Aorta (tissue), 5 donors: ENCODE measurements at places on chromosomes 1 and 21.

DNA sequence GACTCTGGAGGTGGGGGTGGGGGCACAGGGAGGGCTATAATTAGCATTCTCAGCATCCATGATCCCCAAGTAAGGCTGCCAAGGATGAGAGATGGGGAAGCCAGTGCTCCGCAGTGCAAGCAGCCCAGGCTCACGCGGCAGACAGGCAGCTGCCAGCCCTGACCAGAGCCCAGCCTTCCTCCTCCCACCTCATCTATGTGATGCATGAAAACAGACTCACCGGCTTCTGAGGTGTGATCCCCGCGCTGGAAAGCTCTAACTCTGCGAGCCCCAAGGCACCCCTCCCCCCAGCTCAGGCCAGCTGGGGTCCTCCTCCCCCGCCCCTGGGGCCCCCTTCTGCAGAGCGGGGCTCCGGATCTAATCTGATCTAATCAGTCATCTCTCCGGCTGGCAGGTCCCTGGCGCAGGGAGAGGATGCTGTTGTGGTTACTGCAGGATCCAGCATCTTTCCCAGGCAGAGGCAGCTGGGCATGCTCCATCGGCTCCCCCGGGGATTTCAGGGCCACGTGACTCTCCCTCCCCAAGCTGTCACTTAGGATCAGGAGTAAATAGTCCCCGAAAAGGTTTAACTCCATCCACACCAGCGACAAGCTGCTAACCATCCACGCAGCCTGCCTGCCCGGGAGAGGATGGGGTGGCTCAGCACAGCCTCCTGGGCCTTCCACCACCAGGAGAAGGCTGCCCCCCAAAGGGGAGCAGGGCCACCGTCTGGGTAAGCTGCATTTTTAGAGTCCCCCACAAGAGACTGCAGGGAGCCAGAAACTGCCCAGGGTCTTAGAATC lies at the start of gene PLEKHA6:
Gene PLEKHA6 (minus strand): TSS at position 456 of the 782 bp plus-strand sequence. CDS start 86,202 bp downstream, outside the sequence.
- no peaks in the 10 kb centered on the region for H3K27me3 ChIP-seq
- H3K4me1 ChIP-seq: no peaks in the 10 kb centered on the region
- no peak for DNase-seq
- H3K27ac ChIP-seq: no peak within 1 kb of the TSS
- H3K4me3 ChIP-seq: no peak within 1 kb of the TSS
- H3K36me3 ChIP-seq: no peaks in the 10 kb centered on the region

DNA sequence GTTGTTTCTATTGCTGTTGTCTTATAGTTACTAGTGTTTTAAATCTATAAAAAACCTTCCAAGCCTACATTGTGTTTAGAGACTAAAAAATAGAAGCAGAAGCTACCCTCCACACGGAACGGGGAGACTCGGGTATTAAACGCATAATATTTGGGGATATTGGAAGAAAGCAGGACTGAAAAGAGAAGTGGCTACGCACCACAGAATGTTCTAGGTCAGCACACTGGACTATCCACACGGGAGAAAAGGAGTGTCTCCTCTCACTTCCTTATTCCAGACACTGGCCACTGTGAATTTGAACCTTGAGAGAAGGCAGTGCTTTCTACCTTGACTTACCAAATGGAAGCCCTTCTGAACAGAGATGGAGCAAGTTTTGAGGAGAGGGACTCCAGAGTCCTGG lies 1.0 kb upstream of the OR10J4 start:
- H3K27ac ChIP-seq: no peak overlapping the region
- no peak overlapping the region for H3K4me3 ChIP-seq
- DNase-seq: no peak
- H3K4me1 ChIP-seq: no peaks in the 10 kb centered on the region
- no peaks in the 10 kb centered on the region for H3K36me3 ChIP-seq

GRCh38 chr1:185559684-185560331 lies 174.4 kb upstream of the HMCN1 start:
- no peaks in the 10 kb centered on the region for H3K36me3 ChIP-seq
- H3K27me3 ChIP-seq: no peaks in the 10 kb centered on the region
- no peak overlapping the region for H3K27ac ChIP-seq
- H3K4me1 ChIP-seq: no peaks in the 10 kb centered on the region
- H3K4me3 ChIP-seq: no peak overlapping the region

DNA sequence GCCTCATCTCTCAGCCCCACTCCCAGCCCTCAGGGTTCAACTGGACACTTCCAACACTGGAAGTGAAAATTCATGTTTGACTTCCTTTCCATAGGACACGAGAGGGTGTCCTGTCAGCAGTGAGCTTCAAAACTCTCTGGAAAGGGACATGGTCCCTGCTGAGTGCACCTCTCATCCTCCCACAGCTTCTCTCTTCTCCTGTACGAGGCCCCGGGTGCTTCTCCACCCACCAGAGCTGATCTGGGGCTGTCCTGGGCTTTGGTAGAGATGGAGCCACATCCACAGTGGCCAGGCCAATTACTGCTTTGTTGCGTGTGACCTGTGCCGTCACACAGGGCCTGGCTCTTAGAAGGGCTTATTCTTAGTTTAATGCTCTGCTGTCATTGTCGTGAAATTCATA lies 182.3 kb downstream of the RRAGC start:
- H3K27me3 ChIP-seq: no peaks in the 10 kb centered on the region
- H3K36me3 ChIP-seq: no peaks in the 10 kb centered on the region
- DNase-seq: no peak

- H3K27me3 ChIP-seq: no peaks in the 10 kb centered on the region
- peak; percentile 94 for DNase-seq
- H3K4me3 ChIP-seq: peak within 1 kb of the TSS; percentile 92
- H3K36me3 ChIP-seq: no peaks in the 10 kb centered on the region
- peak within 1 kb of the TSS; percentile 97 for H3K27ac ChIP-seq
Observed at GRCh38 chr1:244835276-244836134, at the start of gene COX20. Gene COX20 (plus strand): TSS chr1:244835658. CDS start chr1:244835715, 57 bp downstream.

GRCh38 chr21:26982767-26983166 lies 15.9 kb upstream of the ADAMTS5 start:
- no peaks in the 10 kb centered on the region for H3K4me1 ChIP-seq
- no peaks in the 10 kb centered on the region for H3K27me3 ChIP-seq
- no peak overlapping the region for H3K27ac ChIP-seq
- no peak overlapping the region for H3K4me3 ChIP-seq
- no peaks in the 10 kb centered on the region for H3K36me3 ChIP-seq
- no peak for DNase-seq

GRCh38 chr1:37399830-37400464 lies 74.4 kb upstream of the ZC3H12A start:
- H3K36me3 ChIP-seq: no peaks in the 10 kb centered on the region
- peak; percentile 8 for DNase-seq
- no peaks in the 10 kb centered on the region for H3K4me1 ChIP-seq
- no peak overlapping the region for H3K4me3 ChIP-seq

DNA sequence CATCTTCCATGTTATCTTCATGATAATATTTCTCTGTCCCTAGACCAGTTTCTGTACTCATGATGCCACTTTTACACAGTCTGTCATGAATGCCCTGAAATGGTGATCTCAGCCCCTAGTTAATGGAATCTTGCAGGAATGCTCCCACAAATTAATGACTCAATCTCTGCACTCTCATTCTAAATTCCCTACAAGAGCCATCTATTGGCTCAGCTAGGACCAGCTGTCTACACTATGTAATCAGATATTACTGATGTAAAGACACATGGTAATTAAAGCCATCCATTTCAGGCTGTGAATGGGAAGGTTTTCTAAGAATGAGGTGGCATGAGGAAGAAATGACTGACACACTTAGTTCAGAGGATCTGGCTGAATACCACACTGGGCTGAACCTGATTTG lies 199.1 kb upstream of the KCND3 start:
- no peaks in the 10 kb centered on the region for H3K27me3 ChIP-seq
- no peaks in the 10 kb centered on the region for H3K36me3 ChIP-seq
- no peak overlapping the region for H3K4me3 ChIP-seq
- H3K4me1 ChIP-seq: no peaks in the 10 kb centered on the region
- DNase-seq: no peak

DNA sequence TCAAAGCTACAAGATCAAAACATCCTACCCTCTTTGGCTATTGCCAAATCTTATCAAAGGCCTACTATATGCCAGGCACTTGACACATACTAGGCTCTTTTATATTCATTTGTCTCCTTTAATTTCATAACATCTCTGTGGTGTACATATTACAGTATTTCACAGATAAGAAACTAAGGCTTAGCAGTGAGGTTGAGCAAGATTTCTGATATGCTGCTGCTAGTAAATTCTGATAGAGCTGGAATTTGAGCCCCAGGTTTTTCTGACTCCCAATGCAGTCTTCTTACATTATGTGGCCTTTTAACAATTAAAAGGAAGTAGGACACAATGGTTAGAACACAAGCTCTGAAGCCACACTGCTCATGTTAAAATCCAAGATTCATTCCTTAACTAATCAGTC lies 16.8 kb downstream of the CCDC185 start:
- H3K27ac ChIP-seq: no peak overlapping the region
- no peaks in the 10 kb centered on the region for H3K4me1 ChIP-seq
- H3K27me3 ChIP-seq: no peaks in the 10 kb centered on the region
- H3K36me3 ChIP-seq: no peaks in the 10 kb centered on the region

- H3K4me3 ChIP-seq: no peak overlapping the region
- DNase-seq: no peak
- no peak overlapping the region for H3K27ac ChIP-seq
- no peaks in the 10 kb centered on the region for H3K27me3 ChIP-seq
Observed at GRCh38 chr1:67058761-67059160, 4.8 kb upstream of the SLC35D1 start.

DNA sequence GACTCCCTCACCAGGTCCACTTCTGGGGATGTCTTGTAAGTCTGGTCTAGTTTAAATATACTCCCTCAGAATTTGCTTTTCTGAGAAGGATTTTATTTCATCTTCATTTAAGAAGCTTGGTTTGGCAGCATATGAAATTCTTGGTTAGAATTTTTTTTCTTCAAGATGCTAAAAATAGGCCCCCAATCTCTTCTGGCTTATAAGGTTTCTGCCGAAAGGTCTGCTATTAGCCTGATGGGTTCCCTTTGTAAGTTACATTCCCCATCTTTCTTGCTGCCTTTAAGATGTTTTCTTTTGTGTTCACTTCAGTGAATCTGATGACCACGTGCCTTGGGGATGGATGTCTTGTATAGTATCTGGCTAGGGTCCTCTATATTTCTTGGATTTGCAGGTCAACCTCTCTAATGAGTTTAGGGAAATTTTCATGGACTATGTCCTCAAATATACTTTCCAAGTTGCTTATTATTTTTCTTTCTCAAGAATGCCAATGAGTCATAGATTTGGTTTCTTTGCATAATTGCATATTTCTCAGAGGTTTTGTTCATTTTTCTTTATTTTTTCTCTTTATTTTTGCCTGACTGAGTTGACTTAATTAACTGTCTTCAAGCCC lies 19.4 kb downstream of the TCP10L start:
- DNase-seq: no peak
- H3K4me3 ChIP-seq: no peak overlapping the region
- no peaks in the 10 kb centered on the region for H3K36me3 ChIP-seq
- peak overlapping the region; percentile 82 for H3K27ac ChIP-seq
- no peaks in the 10 kb centered on the region for H3K27me3 ChIP-seq

GRCh38 chr1:245263529-245264095 lies 108.8 kb downstream of the KIF26B start:
- H3K4me1 ChIP-seq: no peaks in the 10 kb centered on the region
- no peak overlapping the region for H3K4me3 ChIP-seq
- no peak overlapping the region for H3K27ac ChIP-seq
- H3K27me3 ChIP-seq: no peaks in the 10 kb centered on the region
- no peak for DNase-seq
- H3K36me3 ChIP-seq: no peaks in the 10 kb centered on the region

- H3K27me3 ChIP-seq: no peaks in the 10 kb centered on the region
- H3K4me1 ChIP-seq: peaks cover 4% of the 10 kb centered on the region
- peak; percentile 51 for DNase-seq
- no peaks in the 10 kb centered on the region for H3K36me3 ChIP-seq
Observed at GRCh38 chr1:225875044-225875815, 7.0 kb downstream of the TMEM63A start.

- DNase-seq: no peak
- no peaks in the 10 kb centered on the region for H3K27me3 ChIP-seq
- H3K27ac ChIP-seq: no peak overlapping the region
- no peak overlapping the region for H3K4me3 ChIP-seq
Observed at GRCh38 chr1:198018529-198018928, 101.4 kb downstream of the LHX9 start.

GRCh38 chr1:57067863-57068262 lies 102.0 kb upstream of the C8B start:
- DNase-seq: no peak
- no peaks in the 10 kb centered on the region for H3K4me1 ChIP-seq
- H3K27me3 ChIP-seq: no peaks in the 10 kb centered on the region
- H3K27ac ChIP-seq: no peak overlapping the region
- H3K36me3 ChIP-seq: no peaks in the 10 kb centered on the region

DNA sequence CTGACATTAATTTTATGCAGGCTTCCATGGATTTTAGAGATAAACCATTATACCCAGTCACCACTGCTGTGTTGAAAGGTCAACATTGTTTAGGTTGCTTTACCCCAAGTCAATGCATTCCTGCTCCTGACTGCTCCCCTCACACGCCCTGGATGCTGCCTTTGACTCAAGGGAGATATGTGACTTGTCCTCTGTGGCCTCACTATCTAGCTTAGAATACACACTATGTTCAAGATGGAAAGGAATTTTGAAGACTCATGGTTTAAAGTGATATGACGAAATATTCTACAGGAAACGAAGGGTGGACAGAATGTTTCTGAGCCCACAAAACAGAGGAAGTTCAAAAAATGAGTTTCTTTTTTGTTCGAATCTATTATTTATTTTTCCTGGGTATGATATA lies 170.4 kb upstream of the NR5A2 start:
- peaks cover 3% of the 10 kb centered on the region for H3K27me3 ChIP-seq
- H3K4me1 ChIP-seq: no peaks in the 10 kb centered on the region
- no peak overlapping the region for H3K27ac ChIP-seq
- no peak overlapping the region for H3K4me3 ChIP-seq

DNA sequence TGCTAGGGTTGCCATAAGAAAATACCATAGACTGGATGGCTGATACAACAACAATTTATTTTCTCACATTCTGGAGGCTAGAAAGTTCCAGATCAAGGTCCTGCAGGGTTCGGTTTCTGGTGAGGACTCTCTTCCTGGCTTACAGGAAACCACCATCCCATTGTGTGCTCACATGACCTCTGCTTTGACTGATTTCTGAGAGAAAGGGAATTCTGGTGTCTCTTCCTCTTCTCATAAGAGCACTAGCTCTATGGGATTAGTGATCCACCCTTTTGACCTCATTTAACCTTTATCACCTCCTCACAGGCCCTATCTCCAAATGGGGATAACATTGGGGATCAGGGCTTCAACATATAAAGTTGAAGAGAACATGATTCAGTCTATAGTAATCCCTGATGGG lies 47.5 kb downstream of the MRPL39 start:
- no peak overlapping the region for H3K4me3 ChIP-seq
- no peak for DNase-seq
- H3K36me3 ChIP-seq: no peaks in the 10 kb centered on the region
- H3K27me3 ChIP-seq: no peaks in the 10 kb centered on the region

GRCh38 chr1:31040038-31040437 lies 25.5 kb downstream of the PUM1 start:
- no peak overlapping the region for H3K27ac ChIP-seq
- H3K27me3 ChIP-seq: no peaks in the 10 kb centered on the region
- no peaks in the 10 kb centered on the region for H3K36me3 ChIP-seq
- no peak for DNase-seq
- peaks cover 2% of the 10 kb centered on the region for H3K4me1 ChIP-seq

- DNase-seq: no peak
- no peaks in the 10 kb centered on the region for H3K27me3 ChIP-seq
- H3K36me3 ChIP-seq: no peaks in the 10 kb centered on the region
- H3K27ac ChIP-seq: no peak overlapping the region
- no peaks in the 10 kb centered on the region for H3K4me1 ChIP-seq
Observed at GRCh38 chr21:36396325-36396724, 11.1 kb downstream of the CHAF1B start.

- no peaks in the 10 kb centered on the region for H3K27me3 ChIP-seq
- peaks cover 8% of the 10 kb centered on the region for H3K4me1 ChIP-seq
- H3K4me3 ChIP-seq: no peak overlapping the region
- no peak for DNase-seq
Observed at GRCh38 chr1:204477036-204477740, 17.4 kb downstream of the PIK3C2B start.
